ENCODE measurements at places on chromosomes 5 and 9.

DNA sequence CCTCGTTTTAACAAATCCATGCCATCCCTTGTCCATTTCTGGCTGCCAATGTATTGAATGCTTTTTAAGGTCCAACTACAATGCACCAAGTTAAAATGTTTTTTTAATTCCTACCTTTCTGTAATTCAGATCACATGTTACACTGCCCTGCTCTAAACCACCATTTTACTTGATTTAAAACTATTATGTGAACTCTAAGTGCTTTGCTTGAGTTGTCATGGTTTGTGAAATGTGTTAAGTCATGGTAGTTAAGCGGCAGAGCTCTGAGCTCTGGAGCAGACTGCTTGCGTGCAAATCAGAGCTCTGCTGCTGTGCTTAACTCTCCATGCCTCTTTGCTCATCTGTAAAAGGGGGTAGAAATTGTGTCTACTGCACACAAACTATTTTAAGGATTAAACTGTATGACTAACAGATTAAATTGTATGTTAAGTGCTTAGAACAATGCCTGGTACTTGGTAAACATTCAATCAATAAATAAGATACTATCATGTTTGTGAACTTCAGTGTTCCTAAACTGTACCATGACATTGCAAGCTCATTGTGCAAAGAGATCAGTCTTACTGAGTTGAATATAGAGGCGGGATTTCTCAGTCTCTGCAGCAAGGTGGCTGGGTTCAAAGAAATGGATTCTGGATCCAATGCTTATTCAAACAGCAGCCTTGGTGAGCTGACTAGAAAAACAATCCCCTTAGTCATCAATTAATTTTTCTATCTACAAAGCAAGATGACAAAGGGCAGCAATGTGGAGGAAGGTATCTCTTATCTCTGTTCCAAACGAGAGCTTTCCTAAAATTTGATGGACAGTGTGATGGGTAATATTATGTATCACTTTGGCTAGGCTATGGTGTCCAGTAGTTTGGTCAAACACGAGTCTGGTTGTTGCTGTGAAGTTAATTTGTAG, 16.1 kb upstream of the CMBL start:
- DNase-seq: no peak

DNA sequence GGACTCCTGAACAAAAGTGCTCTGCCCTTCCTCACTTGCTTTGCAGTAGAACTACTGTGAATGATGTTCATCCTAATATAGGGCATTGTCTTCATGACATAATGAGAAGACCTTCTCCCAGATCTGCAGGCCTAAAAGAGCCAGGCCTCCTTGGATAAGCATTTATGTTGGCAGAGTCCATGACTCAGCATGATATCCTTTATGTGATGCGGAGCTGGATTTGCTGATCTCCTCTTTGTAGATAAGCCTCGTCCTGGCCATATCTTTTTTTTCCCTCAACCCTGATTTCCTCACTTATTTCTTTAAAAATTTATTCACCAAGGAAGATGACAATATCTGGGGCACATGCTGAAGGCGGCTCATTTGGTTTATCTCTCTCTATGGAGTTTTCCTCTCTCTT, 62.4 kb upstream of the TAS2R1 start:
- no peak for DNase-seq

DNA sequence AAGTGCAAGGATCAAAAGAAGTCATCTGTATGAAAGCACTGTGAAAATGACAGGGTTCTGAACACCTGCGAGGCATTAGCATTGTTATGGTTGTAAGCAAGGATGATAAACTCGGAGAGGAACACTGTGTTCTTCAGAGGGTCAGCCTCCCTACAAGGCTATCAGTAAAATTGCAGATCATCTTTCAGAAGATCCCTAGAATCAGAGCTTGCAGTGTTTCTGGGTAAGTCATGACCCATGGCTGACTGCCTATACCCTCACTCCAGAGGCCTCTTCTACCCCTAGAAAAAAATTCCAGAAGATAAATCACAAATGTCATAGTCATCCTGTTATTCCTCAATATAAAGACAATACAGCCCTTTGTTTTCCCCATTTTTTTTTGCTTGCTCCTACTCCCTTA, 292.6 kb downstream of the DMAC1 start:
- DNase-seq: no peak

GRCh38 chr5:172887692-172888091, 53.6 kb downstream of the ERGIC1 start:
- DNase-seq: no peak

- DNase-seq: no peak
Observed at GRCh38 chr9:38295764-38296163, 96.7 kb upstream of the ALDH1B1 start.

DNA sequence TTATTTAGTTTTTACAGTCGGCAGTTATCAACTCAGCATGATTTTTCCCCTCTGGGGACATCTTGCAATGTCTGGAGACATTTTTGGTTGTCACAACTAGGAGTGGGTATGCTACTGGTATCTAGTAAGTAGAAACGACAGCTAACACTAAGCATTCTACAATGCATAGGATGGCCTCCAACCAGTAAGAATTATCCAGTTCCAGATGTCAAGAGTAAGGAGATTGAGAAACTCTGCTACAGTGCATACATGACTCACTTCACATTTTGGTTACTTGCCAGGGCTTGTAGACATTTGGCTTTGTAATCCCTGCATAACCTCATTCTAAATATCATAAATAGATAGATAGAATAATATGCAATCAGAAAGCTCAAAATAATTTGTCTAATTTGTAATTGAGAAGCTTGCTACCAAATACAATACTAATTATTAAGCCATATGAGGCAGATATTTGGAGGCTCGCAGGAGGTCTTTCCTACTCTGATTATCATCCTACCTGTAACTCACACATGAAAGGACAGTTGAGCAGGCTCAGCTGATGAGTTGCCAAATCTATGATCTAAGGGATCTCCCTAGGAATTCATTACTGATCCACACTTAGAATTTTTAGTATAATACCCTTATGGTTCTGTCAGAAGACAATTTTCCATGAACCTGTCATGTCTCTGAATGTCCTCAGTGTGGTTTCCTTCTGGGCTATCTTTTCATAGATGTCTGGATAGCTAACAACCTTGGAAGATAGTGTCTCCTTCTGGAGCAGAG, 346.9 kb upstream of the TLE4 start:
- DNase-seq: no peak

- no peak for DNase-seq
Observed at GRCh38 chr9:126975327-126976220, 61.0 kb downstream of the RALGPS1 start.

- no peak for DNase-seq
Observed at GRCh38 chr5:108094800-108095199, 287.1 kb downstream of the FBXL17 start.

- no peak for DNase-seq
Observed at GRCh38 chr5:78495800-78496199, 135.4 kb downstream of the SCAMP1 start.

- no peak for DNase-seq
Observed at GRCh38 chr9:16026886-16027285, 474.0 kb downstream of the CCDC171 start.

DNA sequence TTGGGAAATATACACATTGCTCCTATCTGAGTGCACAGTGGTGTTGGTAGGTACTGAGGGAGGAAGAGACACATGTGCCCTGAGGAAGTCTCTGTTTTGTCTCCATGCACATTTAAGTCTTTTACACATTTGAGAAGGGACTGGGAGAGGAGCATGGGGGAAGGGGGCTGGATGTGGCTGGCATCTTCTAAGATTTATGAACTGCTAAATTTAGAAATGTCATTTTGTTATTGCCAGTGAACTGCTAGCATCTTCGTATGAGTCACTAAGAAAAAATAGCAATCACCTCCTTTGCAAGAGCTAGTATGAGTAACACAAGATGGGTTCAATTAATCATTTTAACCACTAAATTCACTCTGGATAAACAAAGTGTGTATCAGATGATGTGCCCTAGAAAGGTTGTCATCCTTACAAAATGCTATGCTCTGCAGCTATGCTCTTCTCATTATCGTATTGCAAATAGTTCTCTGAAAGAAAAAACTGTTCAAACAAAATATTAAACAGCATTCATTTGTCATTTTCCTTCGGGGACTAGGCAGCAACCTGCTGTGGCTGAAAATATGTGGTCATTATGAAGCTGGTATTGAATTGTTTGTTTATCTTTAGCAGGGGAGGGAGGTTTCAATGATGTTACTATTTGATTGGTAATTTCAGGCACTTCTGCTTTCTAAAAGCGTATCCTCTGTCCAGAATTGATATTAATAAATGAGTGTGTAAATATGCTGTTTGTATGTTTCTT, 236.5 kb downstream of the DMRTA1 start:
- no peak for DNase-seq

DNA sequence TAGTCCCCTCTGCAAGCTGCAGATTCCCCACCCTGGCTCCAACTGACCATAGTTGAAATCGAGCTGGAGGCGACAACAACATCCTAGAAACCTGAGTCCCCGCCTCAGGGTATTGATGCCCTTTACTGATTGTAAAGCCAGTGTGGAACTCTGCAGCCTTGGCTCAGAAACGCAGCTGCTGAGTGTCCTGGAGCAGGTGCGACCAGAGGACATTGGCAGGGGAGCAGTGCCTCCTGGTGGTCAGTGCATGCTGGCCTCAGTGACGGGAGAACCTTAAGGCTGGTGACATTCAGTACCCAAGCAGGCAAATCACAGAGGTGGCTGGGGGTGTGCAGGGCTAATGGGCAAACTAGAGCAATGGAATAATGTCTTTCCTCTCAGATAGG, 20.4 kb upstream of the ZNF354B start:
- peak; percentile 18 for DNase-seq

DNA sequence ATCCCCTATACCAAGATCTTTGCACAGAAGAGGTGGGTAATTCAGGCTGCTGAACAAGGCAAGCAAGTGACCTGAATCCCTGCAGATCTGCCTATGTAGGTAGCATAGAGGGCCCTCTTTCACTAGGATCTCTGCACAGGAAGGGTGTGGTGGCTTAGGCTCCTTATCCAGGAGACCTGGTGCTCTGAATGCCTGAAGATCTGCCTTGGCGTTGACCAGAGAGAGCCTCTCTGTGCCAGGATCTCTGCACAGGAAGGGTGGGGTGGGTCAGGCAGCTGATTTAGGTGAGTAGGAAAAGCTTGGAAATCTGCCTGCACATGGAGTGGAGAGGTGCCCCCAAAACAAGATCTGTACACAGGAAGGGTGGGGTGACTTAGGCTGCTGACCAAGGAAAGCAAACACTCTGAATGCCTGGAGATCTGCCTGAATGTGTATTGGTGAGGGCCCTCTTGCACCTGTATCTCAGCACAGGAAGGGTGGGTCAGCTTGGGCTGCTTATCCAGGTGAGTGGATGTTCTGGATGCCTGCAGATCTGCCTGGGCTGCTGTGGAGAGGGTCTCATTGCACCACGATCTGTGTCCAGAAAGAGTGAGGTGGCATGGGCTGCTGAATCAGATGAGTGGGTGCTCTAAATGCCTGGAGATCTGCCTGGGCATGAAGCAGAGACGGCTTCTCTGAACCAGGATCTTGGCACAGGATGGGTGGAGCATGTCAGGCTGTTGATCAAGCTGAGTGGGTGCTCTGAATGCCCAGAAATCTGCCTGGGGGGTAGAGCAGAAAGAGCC, 365.9 kb downstream of the DMAC1 start:
- DNase-seq: no peak

DNA sequence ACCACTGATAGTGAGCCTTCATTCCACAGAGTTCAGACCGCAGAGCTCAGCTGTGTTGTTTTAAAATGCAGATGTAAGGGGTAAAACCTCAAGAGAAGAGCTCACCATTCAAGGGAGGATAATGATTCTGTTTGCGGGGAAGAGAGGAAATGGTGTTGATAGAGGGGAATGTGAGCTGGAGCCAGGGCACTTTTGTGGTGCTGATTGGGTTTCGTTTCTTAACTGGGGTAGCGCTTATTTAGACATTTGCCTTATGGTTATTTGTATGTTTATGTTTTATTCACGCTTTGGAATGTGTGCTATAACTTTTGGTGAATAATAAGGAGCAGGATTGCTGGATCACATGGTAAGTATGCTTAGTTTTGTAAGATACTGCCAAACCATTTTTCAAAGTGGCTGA, 42.5 kb downstream of the STXBP1 start:
- no peak for DNase-seq

DNA sequence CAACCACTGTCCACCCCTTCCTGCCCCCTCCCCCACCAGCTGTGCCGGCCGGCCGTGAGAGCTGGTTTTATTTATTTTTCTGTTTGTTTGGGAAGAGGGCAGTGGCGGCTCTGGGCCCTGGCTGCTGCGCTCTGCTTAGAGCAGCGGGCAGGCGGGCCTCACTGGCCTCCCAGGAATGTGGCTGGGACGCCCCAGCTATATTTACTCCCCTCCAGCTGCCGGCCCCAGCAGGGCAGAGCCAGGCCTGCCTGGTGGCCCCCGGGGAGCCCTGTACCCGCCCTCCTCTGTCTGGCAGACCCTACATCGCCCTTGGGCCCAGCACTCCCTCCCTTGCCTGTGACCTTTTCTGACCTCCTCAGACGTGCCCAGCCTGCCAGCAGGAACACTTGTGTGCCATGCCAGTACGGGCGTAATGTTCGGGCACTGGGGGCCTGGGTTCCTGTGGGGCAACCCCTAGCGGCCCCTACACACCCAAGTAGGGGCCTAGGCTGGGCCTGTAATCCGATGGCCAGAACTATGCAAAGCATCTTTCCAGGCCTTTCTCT, 7.7 kb downstream of the CXXC5 start:
- no peak for DNase-seq
